ENCODE measurements at places on chromosomes 7 and 10.

- H3K4me1 ChIP-seq = no peaks in the 10 kb centered on the region
- no peaks in the 10 kb centered on the region for H3K27me3 ChIP-seq
- H3K4me3 ChIP-seq = peak overlapping the region; percentile 84
- no peaks in the 10 kb centered on the region for H3K36me3 ChIP-seq
Observed at GRCh38 chr7:45001138-45001694, 1.2 kb downstream of the CCM2 start.

DNA sequence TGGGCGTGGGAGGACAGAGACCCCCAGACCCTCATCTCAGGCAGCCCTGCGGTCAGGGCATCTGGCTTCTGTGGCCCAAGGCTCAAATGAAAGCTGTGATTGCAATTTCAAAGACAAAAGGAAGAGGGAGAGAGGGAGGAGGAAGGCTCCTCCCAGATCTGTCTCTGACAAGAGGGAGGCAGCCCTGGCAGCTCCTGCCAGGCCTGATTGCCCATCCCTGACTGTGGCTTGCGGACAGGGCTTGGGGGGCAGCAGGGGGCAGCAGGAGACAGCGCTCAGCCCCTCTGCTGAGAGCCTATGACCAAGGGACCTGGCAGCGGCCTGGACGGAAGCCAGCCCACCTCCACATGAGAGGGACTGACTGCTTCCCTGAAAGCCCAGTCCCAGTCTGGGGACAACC, 91.8 kb downstream of the PTPRN2 start:
- H3K27me3 ChIP-seq = no peaks in the 10 kb centered on the region
- no peak overlapping the region for H3K27ac ChIP-seq
- H3K4me1 ChIP-seq = no peaks in the 10 kb centered on the region
- no peaks in the 10 kb centered on the region for H3K36me3 ChIP-seq
- H3K4me3 ChIP-seq = no peak overlapping the region
- no peak for DNase-seq

DNA sequence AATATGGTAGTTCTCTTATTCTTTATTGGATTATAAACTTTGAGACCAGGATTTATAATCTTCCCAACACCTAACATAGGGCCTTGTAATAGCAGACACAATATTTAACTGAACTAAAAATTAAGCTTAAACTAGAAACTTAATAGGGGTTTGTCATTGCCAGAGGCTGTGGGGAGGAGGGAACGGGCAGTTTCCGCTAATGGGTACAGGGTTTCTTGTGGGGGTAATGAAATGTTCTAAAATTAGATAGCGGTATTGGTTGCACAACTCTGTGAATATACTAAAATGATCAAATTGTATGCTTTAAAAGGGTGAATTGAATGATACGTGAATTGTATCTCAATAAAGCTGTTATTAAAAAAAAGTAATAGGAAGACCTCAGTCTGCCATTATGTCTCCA, 45.4 kb downstream of the NT5C2 start:
- DNase-seq = no peak
- no peaks in the 10 kb centered on the region for H3K36me3 ChIP-seq
- H3K27ac ChIP-seq = no peak overlapping the region
- H3K4me3 ChIP-seq = no peak overlapping the region

- no peaks in the 10 kb centered on the region for H3K36me3 ChIP-seq
- peak overlapping the region; percentile 81 for H3K4me3 ChIP-seq
- no peaks in the 10 kb centered on the region for H3K27me3 ChIP-seq
- no peak for DNase-seq
Observed at GRCh38 chr7:7641129-7641663, 644 bp downstream of the UMAD1 start.

GRCh38 chr10:70679498-70679897, 7.2 kb downstream of the ADAMTS14 start:
- no peaks in the 10 kb centered on the region for H3K27me3 ChIP-seq
- H3K27ac ChIP-seq = no peak overlapping the region
- H3K4me3 ChIP-seq = no peak overlapping the region
- peaks cover 9% of the 10 kb centered on the region for H3K4me1 ChIP-seq

DNA sequence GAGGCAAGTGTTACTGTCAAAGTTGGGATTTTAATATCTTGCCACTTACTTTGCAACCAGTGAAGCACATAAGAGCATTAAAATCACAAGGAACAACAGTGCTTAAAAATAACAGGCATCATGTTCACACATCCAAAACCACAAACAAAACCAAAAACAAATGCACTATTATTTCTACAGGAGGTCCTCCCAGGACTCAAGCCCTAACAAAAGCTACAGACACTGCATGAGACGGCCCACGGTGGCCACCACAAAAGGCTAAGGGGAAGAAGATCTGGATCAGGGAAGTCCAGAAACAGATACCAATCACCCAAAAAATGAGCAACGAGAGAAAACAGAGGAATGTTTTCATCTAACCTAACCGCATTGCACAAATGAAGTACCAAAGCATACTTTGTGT, 158.4 kb downstream of the ZMYND11 start:
- no peaks in the 10 kb centered on the region for H3K27me3 ChIP-seq
- DNase-seq = no peak
- no peak overlapping the region for H3K4me3 ChIP-seq
- H3K36me3 ChIP-seq = peaks cover 7% of the 10 kb centered on the region
- no peak overlapping the region for H3K27ac ChIP-seq

DNA sequence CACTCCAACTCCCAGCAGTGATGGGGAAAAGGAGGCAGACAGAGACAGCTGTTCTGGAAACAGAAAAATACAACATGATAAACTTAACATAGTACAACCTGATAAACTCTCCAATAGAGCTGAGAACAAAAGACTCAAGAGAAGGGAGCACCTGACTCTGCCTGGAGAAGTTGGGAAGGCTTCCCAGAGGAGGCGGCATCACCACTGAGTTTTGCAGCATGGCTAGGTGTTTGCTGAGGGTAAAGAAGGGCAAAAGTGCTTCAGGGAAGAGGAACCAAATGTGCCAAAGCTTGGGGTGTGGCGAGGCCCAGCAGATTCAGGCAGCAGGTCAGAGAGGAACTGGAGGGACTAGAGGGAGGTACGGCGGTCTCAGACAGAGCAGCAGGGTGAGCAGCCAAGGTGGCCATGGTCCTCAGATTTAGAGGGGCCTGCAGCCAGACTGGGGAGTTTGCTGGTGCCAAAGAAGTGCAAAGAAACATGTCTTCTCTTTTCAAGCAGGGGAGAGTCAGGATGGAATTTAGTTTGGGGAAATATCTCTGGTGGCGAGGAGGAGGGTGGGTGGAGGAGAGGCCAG, 119.9 kb upstream of the BTBD16 start:
- no peaks in the 10 kb centered on the region for H3K27me3 ChIP-seq
- H3K4me3 ChIP-seq = no peak overlapping the region
- H3K27ac ChIP-seq = peak overlapping the region; percentile 90
- H3K4me1 ChIP-seq = no peaks in the 10 kb centered on the region
- no peak for DNase-seq

DNA sequence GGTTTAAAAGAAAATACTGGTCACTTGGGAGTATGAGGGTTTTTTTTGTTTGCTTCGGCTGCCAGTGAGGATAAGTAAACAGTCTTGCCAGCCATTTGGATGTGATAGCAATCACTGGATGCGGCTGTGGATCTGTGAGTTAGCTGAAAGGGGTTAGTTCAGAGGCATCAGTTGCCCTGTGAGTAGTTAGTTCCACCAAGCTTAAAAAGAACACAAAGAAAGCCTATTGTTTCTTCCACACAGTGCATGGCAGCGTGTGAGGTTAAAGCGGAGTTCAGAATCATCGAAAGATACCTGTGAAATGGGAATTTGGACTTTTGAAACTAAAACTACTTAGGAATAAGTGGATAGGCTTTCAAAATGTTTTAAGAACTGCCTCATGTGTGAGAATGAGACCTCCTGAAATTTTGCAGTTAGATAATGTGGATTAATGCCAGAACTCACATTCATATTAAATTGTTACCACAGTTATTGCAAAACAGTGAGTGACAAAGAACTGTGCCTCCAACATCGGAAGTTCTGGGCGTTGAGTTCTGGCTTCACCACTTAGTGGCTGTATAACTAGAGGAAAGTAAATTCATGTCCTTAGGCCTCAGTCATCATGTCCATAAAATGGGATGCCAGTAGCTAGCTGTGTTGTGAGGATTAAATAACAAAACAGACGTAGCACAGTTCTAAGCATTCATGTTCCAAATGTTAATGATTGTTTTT, 31.3 kb downstream of the KIAA1217 start:
- no peak overlapping the region for H3K4me3 ChIP-seq
- no peaks in the 10 kb centered on the region for H3K4me1 ChIP-seq
- no peaks in the 10 kb centered on the region for H3K36me3 ChIP-seq
- no peak for DNase-seq
- H3K27ac ChIP-seq = peak overlapping the region; percentile 36
- H3K27me3 ChIP-seq = no peaks in the 10 kb centered on the region
